Activated naive CD4-positive, alpha-beta T cell treated with anti-CD3 and anti-CD28 coated beads for 36 hours (primary cell): ENCODE measurements at places on chromosomes 13 and 19.
A peak's percentile ranks its signal among the peaks of the same experiment; 100 is the strongest.

- H3K4me1 ChIP-seq = peaks cover 72% of the 10 kb centered on the region
- H3K27ac ChIP-seq = peak overlapping the region; percentile 81
- H3K4me3 ChIP-seq = peak overlapping the region; percentile 16
- H3K36me3 ChIP-seq = peaks cover 7% of the 10 kb centered on the region
- no peaks in the 10 kb centered on the region for H3K27me3 ChIP-seq
Measured at GRCh38 chr13:48249018-48249417, 16.0 kb downstream of the ITM2B start.

GRCh38 chr19:48558018-48558684 lies 6.2 kb downstream of the SULT2B1 start:
- peaks cover 2% of the 10 kb centered on the region for H3K27me3 ChIP-seq
- no peaks in the 10 kb centered on the region for H3K36me3 ChIP-seq
- DNase-seq = peak; percentile 12
- no peak overlapping the region for H3K4me3 ChIP-seq

DNA sequence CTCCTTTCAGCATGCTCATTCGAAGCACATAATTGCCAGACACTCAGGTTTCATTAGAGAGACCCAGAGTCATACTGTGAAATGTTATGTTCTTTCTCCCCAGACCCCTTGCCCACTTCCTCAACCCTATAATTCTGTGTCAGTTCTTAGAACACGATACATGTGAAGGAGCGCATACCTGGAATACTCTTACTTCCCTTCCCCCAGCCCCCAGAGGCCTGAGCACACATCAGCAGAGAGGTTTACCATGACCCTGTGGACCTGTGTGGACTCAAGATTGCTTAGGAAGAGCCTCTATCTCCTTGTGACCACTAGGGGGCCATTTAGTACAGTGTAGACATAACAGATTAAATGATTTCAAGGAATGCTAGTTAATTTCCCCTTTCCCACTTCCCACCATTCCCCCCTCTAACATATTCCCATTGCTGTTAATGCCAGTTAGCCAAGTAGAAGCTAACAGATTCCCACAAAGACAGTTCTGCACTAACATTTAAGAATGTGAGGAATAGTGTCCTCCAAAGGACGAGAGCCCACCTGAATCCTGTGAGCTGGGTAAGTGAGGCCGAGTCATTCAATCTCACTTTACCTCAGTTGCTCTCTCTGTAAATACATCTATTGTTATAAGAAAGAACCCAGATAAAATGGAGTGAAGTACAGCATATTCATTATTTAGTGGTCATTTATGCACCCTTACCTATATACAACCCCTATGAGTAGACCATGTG lies 154.2 kb upstream of the MAB21L1 start:
- no peak for DNase-seq
- H3K4me1 ChIP-seq = no peaks in the 10 kb centered on the region
- no peak overlapping the region for H3K27ac ChIP-seq
- no peaks in the 10 kb centered on the region for H3K27me3 ChIP-seq
- H3K36me3 ChIP-seq = no peaks in the 10 kb centered on the region

GRCh38 chr19:40398417-40399131 lies 8.6 kb upstream of the HIPK4 start:
- H3K27me3 ChIP-seq = no peaks in the 10 kb centered on the region
- DNase-seq = peak; percentile 78
- H3K27ac ChIP-seq = no peak overlapping the region
- H3K36me3 ChIP-seq = no peaks in the 10 kb centered on the region

- no peak overlapping the region for H3K4me3 ChIP-seq
- H3K27ac ChIP-seq = peak overlapping the region; percentile 50
- DNase-seq = no peak
- H3K36me3 ChIP-seq = peaks cover 2% of the 10 kb centered on the region
- peaks cover 74% of the 10 kb centered on the region for H3K4me1 ChIP-seq
- H3K27me3 ChIP-seq = no peaks in the 10 kb centered on the region
Measured at GRCh38 chr13:27148900-27149299, 22.7 kb downstream of the USP12 start.

GRCh38 chr19:17138937-17139598 lies 63.5 kb downstream of the MYO9B start:
- H3K4me3 ChIP-seq = no peak overlapping the region
- H3K4me1 ChIP-seq = peaks cover 12% of the 10 kb centered on the region
- no peaks in the 10 kb centered on the region for H3K27me3 ChIP-seq

DNA sequence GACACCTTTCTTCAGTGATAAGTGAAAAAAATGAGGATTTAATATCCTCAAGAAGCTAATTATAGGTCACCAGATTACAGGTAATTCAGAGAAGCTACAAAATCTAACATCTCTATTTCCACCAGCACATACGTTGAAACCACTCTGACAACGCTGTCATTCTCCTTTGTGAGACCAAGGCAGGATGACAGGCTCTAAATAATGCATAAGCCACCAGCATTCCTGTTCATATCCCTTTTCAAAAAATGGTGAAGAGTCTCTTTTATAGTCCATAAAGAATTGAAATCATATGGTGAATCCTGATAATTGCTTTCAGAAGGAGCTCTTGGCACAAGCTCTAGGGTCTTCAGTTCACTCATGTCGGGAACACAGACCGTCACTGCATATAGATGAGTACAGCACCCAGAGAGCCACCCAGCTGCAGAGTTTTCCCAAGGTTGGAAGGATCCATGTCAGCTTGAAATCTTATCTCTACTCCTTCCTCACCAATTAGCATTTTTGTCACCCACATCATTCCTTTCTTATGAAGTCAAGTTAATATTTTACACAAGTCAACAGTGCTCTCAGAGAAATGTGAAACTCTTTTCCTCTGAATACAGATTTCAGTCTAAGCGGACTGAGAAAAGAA lies 431.4 kb downstream of the TBC1D4 start:
- no peaks in the 10 kb centered on the region for H3K4me1 ChIP-seq
- H3K27me3 ChIP-seq = peaks cover 10% of the 10 kb centered on the region
- no peak for DNase-seq
- no peak overlapping the region for H3K4me3 ChIP-seq
- no peak overlapping the region for H3K27ac ChIP-seq

DNA sequence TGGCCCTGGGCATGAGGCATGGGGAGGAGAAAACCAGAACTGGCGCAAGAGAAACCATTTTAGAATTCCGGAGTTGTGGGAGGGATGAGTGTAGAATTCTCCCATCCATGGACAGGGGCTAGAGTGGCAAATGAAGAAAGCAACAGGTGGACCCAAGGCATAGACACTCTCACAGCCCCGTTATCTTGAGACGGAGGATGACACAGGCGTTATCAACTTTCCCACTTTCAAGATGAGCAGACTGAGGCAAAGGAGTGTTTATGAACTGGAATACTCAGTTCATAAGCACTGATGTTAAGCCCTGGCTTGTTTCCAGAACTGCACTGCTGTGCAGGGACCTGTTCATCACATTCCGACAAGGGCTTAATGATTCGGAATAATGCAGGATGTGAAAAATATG lies 1.1 kb upstream of the GTF3A start:
- peaks cover 27% of the 10 kb centered on the region for H3K4me1 ChIP-seq
- no peaks in the 10 kb centered on the region for H3K27me3 ChIP-seq
- peaks cover 30% of the 10 kb centered on the region for H3K36me3 ChIP-seq
- peak overlapping the region; percentile 75 for H3K4me3 ChIP-seq

DNA sequence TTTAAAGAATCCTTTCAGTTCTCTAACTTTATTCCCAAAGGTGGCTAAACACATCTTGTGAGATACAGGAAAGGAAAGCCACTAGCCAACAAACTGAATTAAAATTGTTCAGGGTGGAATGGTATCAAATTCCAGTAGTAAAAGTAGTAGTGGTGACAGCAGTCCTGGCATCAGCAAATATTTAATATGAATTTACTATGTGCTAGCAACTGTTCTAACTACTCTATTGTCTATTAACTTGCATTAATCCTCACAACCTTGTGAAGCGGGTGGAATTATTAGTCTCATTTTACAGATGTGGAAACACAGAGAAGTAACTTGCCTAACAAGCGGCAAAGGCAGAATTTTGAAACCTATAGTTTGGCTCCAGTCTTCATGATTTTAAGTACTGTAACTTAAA lies 130.1 kb downstream of the KLF12 start:
- H3K27ac ChIP-seq = no peak overlapping the region
- peaks cover 42% of the 10 kb centered on the region for H3K4me1 ChIP-seq
- no peak for DNase-seq
- no peaks in the 10 kb centered on the region for H3K27me3 ChIP-seq

DNA sequence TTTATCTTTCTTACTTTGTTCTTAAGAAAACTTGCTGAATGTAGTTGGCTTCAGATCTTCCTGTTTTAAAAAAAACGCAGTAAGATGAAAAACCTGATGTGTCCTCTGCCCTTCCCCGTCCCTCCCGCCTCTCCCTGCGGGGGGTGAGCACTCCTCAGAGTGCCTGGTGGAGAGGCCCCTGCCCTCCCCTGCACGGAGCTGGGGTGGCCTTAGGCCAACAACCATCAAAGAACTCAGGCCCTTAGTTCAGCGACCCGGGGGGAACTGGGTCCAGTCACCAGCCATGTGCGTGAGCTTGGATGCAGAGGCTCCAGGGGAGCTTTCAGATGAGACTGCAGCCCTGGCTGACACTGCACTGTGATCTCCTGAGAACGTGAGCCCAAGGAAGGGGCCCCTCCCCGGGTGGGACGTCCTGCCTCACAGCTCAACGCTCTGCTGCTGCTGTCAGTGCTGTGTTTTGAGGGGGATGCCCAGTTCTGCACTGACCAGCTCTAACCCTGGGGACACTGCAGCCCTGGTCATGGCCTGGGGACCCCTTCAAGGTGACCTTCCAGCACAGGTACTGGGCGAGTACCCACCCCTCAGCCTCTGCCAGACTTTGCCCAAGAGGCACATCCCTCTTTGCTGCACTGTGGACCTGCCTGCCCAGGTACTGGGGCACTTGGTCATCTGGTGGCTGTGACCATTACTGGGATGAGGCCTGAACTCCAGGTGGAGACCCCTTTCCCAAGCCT lies 42.7 kb downstream of the ANKRD10 start:
- no peak overlapping the region for H3K27ac ChIP-seq
- H3K4me1 ChIP-seq = peaks cover 7% of the 10 kb centered on the region
- peaks cover 35% of the 10 kb centered on the region for H3K27me3 ChIP-seq
- no peak for DNase-seq
- H3K4me3 ChIP-seq = no peak overlapping the region
- no peaks in the 10 kb centered on the region for H3K36me3 ChIP-seq

- no peaks in the 10 kb centered on the region for H3K27me3 ChIP-seq
- no peak for DNase-seq
- no peaks in the 10 kb centered on the region for H3K36me3 ChIP-seq
- no peak overlapping the region for H3K27ac ChIP-seq
- no peak overlapping the region for H3K4me3 ChIP-seq
Measured at GRCh38 chr19:44738603-44739558, 9.6 kb upstream of the BCL3 start.

GRCh38 chr13:42860485-42860884 lies 79.1 kb downstream of the FAM216B start:
- no peaks in the 10 kb centered on the region for H3K4me1 ChIP-seq
- no peak for DNase-seq
- no peak overlapping the region for H3K27ac ChIP-seq
- no peak overlapping the region for H3K4me3 ChIP-seq
- peaks cover 4% of the 10 kb centered on the region for H3K27me3 ChIP-seq

GRCh38 chr13:113327766-113328471 lies 30.9 kb downstream of the LAMP1 start:
- no peaks in the 10 kb centered on the region for H3K27me3 ChIP-seq
- H3K36me3 ChIP-seq = peaks cover 10% of the 10 kb centered on the region
- no peak overlapping the region for H3K4me3 ChIP-seq
- DNase-seq = no peak
- no peak overlapping the region for H3K27ac ChIP-seq

DNA sequence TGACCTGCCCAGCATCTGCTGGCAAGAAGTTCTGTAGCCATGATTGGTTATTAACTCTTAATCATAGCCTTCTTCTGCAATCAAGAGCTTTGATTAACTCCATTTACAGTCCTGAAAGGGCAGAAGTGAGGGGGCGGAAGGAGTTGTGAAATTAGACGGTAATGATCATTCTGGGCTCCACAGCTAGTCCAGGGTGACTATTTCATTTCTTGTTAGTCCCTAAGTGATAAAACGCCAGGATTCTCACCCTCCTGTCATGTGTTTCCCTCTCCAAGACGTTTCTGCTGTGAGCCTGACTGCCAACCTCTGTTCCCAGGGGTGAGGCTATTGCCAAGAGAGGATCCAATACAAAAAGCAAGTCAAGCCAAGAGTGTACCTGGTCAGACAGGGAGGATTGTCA lies 155.9 kb upstream of the IPO5 start:
- H3K27ac ChIP-seq = no peak overlapping the region
- H3K27me3 ChIP-seq = peaks cover 16% of the 10 kb centered on the region
- no peak overlapping the region for H3K4me3 ChIP-seq
- no peak for DNase-seq

- H3K4me1 ChIP-seq = no peaks in the 10 kb centered on the region
- no peak for DNase-seq
- H3K4me3 ChIP-seq = no peak overlapping the region
- no peaks in the 10 kb centered on the region for H3K36me3 ChIP-seq
- no peaks in the 10 kb centered on the region for H3K27me3 ChIP-seq
- no peak overlapping the region for H3K27ac ChIP-seq
Measured at GRCh38 chr13:37226971-37227370, 121.5 kb upstream of the CSNK1A1L start.

DNA sequence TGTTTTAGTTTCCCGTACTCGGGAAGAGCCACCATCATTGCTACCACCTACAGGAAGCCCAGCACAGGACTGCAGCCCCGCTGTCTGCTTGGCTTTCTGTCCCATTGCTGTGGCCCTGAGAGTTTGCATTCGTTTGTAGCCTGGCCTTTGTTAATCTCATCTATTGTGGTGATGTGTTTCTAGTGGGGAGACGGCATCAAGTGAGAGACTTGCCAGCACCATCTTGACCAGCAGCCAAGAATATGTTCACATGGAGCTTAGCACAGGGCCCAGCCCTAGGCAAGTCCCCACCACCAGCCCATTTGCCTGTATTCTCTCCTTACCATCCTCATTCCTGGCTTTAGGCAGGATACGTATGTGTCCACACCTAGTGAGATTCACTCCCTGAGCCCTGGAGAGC lies 17.3 kb upstream of the OVOL3 start:
- H3K36me3 ChIP-seq = peaks cover 39% of the 10 kb centered on the region
- no peak overlapping the region for H3K4me3 ChIP-seq
- H3K27me3 ChIP-seq = no peaks in the 10 kb centered on the region
- DNase-seq = no peak

- peak; percentile 82 for DNase-seq
- peaks cover 29% of the 10 kb centered on the region for H3K27me3 ChIP-seq
- no peak within 1 kb of the TSS for H3K27ac ChIP-seq
- H3K4me3 ChIP-seq = peak within 1 kb of the TSS; percentile 34
Measured at GRCh38 chr19:1000095-1000494, at the start of gene GRIN3B. Gene GRIN3B (plus strand): TSS chr19:1000419. CDS start chr19:1000438, 19 bp downstream.

GRCh38 chr19:47700934-47701716 lies 12.1 kb upstream of the EHD2 start:
- H3K27ac ChIP-seq = no peak overlapping the region
- H3K36me3 ChIP-seq = peaks cover 2% of the 10 kb centered on the region
- H3K4me1 ChIP-seq = peaks cover 2% of the 10 kb centered on the region
- H3K27me3 ChIP-seq = no peaks in the 10 kb centered on the region
- no peak overlapping the region for H3K4me3 ChIP-seq
